Liver (tissue), 10 donors: ENCODE measurements at places on chromosomes 2 and 18. TPM values are rescaled to one million over a fixed set of nuclear protein-coding genes. Genes with fewer than 3 reads are reported as not detected.

CD226 gene
- 4.4 TPM for total RNA-seq

EPHA4 gene
- total RNA-seq = 1.1 TPM

PTH2R gene
- total RNA-seq = 1.5 TPM

ZCCHC2 gene
- total RNA-seq = 25.4 TPM

HOXD11 gene
- not detected for total RNA-seq

GRCh38 chr2:192570788-192571187, 376.1 kb upstream of the TMEFF2 start:
- no peak for DNase-seq

- no peak for DNase-seq
Measured at GRCh38 chr2:215799194-215799593, 214.2 kb downstream of the MREG start.

- no peak for DNase-seq
Measured at GRCh38 chr2:95351598-95351915, 51.0 kb upstream of the FAHD2A start.

DNA sequence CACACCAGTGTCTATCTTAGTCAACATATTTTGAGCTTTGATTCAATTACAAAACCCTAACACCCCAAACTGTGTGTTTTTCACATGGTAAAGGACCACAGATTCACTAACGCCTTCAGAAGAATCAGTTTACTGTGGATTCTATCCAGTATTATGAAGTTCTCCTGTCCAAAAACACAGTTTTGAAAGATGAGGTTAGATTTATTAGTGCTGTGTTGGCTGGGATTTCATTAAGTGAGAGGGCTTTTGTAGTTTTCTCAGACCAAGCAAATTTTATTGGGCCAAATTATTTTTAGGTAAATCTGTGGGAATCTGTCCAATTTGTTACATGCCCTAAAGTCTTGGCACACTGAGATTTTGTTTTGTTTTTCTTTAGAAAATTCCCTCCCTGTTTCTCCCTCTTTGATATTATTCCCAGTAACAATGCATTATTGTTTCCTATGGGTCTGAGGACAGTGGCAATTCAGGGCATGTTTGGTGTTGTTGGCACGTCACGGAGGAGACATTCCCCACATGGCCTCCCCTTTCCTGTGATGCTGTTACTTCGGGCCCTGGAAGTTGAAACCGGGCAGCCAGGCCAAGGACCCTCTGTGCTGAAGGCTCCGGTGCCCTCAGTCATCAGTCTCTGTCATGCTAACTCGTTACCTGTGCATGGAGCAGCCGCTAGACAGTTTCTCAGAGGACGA, 87.5 kb upstream of the ALKAL2 start:
- no peak for DNase-seq

DNA sequence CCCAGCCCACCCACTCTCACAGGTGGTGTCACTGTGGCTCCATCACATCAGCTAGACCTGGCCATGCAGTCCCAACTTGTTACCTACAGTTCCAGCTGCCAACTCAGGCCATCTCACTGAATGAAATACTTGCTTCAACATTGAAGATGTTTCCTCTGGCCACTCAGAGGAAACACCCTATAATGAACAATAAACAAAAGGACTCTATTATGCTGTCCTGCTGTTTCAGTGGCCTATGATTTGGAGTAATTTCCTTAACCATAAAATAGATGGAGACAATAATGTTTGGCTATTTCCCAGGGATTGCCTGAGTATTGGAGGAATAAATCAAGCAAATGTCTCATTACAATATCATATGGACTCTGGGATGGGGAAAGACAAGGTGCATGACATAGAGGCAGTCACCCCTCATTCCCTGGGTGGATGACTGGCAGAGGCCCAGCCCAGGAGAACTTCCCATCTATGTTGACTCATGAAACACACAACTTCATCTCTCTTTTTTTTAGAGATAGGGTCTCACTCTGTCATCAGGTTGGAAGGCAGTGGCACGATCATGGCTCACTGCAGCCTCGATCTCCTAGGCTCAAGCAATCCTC, 134.4 kb downstream of the TGIF1 start:
- no peak for DNase-seq

GRCh38 chr18:7904529-7904928, 337.4 kb downstream of the PTPRM start:
- DNase-seq = no peak

GRCh38 chr18:323253-323622, 55.4 kb upstream of the THOC1 start:
- no peak for DNase-seq

GRCh38 chr2:169178804-169179390, 109.5 kb downstream of the DHRS9 start:
- DNase-seq = no peak

GRCh38 chr2:950080-950966, at the start of gene SNTG2:
SNTG2 (plus strand) TSS chr2:950849; CDS start chr2:950997, 148 bp downstream.
- DNase-seq = no peak

DNA sequence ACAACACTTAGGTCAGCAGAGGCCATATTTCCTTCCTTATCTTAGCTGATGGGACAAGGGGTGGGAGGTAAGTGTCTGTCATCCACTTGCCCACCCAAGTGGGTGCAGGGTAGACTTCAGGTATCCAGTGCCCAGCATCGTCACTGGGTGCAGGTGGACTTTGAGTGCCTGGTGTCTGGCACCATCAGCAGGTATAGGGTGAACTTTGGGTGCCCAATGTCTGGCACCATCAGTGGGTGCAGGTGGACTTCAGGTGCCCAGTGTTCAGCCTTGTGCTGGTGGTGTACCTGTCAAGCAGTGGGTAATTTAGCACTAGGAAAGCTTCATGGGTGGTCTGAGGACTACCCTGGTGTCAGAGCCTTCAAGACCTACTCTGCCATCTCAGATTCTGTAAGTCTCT, 175.6 kb downstream of the SEPTIN10 start:
- no peak for DNase-seq

GRCh38 chr18:49041435-49042245, 90.9 kb upstream of the SMAD7 start:
- DNase-seq = no peak

GRCh38 chr18:32442575-32442974, 28.1 kb downstream of the GAREM1 start:
- DNase-seq = no peak

DNA sequence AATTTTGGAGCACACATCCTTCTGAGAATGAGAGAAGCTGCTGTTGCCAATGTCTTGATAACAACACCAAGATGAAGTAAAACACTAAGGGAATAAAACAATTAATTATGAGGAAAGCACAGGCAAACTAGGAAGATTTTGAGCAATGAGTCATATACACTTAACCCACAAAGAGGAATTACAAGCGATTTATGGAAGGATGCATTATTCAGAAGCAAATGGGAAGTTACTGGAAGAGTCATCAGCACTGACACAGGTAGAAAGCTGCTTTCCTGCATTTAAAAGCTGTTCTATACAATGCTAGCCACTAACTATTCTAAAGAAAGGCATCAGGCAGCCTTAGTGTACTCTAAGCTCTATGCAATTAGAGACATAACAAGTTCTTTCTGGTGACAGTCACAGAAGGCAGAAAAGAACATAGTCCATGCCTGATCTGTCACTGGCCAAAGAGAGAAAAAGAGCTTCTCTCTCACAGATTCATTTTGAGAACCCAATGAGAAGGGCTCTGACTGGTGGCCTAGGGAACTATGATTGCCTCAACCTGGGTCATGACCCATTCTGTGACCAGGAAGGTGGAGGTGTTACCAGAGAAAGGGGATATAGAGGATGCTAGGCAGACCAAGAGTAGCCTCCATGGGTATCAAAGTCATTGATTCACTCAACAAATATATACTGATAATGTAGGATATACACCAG, 45.4 kb downstream of the M1AP start:
- DNase-seq = no peak

DNA sequence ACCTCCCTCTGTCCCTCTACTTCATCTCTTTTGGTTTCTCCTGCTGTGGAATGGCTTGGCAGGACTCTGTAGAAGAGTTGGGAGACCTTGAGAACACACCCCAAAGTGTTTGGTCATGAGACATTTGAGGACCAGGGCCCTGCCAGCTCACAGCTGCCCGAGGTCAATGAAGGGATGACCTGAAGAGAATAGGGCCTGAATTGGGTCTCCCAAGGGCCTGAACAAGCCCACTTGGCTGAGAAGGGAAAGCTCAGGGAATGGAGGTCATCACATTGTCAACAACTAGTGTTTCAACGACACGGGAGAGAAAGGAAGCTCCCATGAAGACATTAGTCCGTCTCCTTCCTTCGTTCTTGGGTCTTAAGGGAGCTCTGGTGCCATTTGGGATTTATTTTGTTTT, 52.8 kb downstream of the TTC32 start:
- DNase-seq = peak; percentile 25

- no peak for DNase-seq
Measured at GRCh38 chr18:33814546-33814945, 236.5 kb downstream of the ASXL3 start.

- DNase-seq = no peak
Measured at GRCh38 chr2:201261471-201261870, 1.1 kb downstream of the CASP8 start.
